ENCODE measurements at places on chromosomes 11 and 22.

DNA sequence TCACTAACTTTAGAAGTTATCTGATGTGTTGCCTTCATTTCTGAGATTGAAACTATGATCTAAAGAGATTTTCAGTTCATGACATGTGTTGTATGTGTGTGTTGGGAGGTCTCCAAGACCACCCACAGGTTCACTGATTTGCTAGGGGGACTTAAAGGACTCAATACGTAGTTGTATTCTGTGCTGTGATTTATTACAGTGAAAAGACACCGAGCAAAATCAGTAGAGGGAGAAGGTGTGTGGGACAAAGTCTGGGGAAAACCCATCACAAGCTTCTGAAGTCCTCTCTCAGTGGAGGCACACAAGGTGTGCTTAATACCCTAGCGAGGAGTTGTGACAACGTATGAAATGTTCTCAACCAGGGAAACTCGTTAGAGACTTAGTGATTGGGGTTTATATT, 35.6 kb downstream of the RNF169 start:
- no peak for DNase-seq
- no peaks in the 10 kb centered on the region for H3K27me3 ChIP-seq
- peak overlapping the region; percentile 62 for H3K27ac ChIP-seq

- H3K4me3 ChIP-seq: peak within 1 kb of the TSS; percentile 89
- peak; percentile 66 for DNase-seq
- peaks cover 40% of the 10 kb centered on the region for H3K36me3 ChIP-seq
These were observed at the start of gene OSM for GRCh38 chr22:30266445-30267381. OSM (minus strand) TSS chr22:30266851; CDS start chr22:30266799, 52 bp downstream.

- H3K27me3 ChIP-seq: peaks cover 1% of the 10 kb centered on the region
- no peaks in the 10 kb centered on the region for H3K36me3 ChIP-seq
- H3K4me1 ChIP-seq: no peaks in the 10 kb centered on the region
- no peak overlapping the region for H3K27ac ChIP-seq
- no peak overlapping the region for H3K4me3 ChIP-seq
- DNase-seq: no peak
These were observed 8.0 kb upstream of the DSCAML1 start for GRCh38 chr11:117805045-117805444.

GRCh38 chr11:2217211-2218030, 45.8 kb upstream of the TH start:
- H3K27me3 ChIP-seq: peaks cover 8% of the 10 kb centered on the region
- no peak overlapping the region for H3K4me3 ChIP-seq
- DNase-seq: peak; percentile 57

DNA sequence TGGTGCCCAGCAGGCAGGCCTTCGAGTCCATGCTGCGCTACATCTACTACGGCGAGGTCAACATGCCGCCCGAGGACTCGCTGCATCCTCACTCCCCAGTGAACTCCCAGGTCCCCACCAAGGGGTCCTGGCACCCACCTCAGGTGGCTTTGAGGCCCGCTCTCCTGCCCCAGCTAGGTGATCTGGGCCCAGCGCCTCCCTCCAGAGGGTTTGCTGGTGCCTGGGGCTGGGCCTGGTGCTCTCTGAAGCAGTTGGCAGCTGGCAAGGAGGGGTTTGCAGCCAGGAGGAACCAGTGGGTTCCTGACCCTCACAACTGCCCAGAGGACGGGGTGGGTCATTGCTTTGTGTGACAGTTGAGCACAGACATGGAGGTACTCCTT, 5.9 kb downstream of the THAP7 start:
- H3K27me3 ChIP-seq: no peaks in the 10 kb centered on the region
- DNase-seq: no peak
- H3K4me3 ChIP-seq: no peak overlapping the region
- H3K4me1 ChIP-seq: peaks cover 8% of the 10 kb centered on the region

GRCh38 chr11:103940551-103940950, 95.9 kb upstream of the DDI1 start:
- no peaks in the 10 kb centered on the region for H3K4me1 ChIP-seq
- no peaks in the 10 kb centered on the region for H3K36me3 ChIP-seq
- no peak for DNase-seq
- H3K4me3 ChIP-seq: no peak overlapping the region
- H3K27me3 ChIP-seq: no peaks in the 10 kb centered on the region

All from effector memory CD8-positive, alpha-beta T cell (primary cell).